ENCODE measurements at places on chromosomes 2 and 18.

DNA sequence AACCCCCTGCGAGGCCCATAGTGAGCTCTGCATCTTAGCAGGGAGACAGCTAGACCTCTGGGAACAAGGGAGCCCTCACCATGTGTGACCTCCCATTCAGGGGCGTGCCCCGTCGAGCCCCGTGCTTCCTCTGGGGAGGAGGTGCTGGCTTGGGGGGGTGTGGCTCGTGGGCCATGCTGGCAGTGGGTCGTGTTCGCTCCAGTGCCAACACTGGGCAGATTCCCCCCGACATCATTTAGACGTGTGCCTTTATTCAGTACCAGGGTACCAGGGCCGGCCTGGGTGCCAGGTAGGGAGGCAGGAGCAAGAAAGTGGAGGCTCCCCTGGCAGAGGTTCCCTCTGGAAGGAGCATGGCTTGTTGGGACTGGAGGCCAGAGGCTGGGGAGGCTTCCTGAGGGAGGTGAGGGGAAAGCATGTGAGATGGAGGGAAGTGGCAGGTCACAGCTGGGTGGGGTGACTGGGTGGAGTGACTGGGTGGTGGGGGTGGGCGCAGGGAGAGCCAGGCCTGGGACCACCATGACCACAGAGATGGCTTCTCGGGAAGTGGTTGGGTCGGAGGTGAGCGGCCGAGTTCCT is 15.2 kb downstream of the GPC1 start:
- DNase-seq: no peak

GRCh38 chr2:226791056-226791486 is 8.5 kb downstream of the IRS1 start:
- no peak for DNase-seq

DNA sequence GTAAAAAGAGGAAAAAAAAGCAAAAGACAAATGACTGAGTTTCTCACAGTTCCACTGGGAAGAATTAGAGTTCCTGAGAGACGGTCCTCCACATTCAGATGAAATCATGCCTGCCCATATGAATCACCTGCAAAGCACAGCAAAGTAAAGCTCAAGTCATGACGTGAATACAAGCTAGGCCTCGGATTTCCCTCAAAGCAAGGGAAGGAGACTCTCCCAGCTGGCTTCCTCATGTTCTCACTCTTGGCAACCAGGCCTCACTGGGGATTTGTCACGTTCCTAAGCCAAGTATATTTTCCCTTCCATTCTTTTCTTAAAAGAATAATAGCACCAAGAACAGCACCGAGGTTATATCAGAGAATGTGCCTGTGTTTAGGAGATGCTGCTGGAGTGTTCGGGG is 47.0 kb downstream of the CYP27C1 start:
- DNase-seq: no peak

- DNase-seq: no peak
These were observed 1272.5 kb upstream of the CDH2 start for GRCh38 chr18:29449424-29449823.

DNA sequence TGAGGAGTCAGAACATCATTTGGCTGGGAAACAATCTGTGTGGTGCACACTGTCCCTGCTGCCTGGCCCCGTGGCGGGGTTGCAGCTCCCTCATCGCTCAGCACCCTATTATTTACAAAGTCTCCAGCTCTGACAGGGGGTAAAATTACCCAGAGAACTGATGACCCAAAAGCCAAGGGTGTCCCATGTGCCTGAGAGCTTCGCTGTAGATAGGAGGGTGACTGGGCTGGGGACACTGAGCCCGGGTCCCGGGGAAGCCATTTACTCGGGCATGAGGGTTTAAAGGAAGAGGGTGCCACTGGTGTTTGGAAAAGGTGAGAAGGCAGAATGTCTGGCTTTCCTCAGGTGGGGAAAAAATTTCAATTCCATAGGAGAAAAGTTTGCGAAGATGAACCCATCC is 48.2 kb upstream of the EML6 start:
- no peak for DNase-seq

DNA sequence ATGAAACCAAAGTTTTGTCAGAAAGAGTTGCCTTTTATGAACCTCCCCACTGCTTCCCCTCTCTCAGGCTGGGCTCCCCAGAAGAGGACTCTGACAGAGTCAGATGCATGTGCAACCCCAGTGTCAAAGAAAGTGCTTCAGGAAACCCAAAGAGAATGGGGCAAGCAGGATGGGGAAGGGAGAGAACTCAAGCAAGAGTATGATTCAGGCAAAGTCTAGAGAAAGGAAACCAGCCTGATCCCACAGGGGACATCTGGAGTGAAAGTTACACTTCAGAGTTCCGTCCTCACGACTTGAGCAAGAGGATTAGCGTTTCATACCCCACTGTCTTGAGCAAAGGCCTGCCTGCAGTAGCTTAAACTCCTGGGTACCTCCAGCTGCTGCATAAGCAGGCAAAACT is 51.8 kb upstream of the EPC2 start:
- DNase-seq: no peak

GRCh38 chr2:12203528-12203927 is 457.1 kb downstream of the LPIN1 start:
- no peak for DNase-seq

DNA sequence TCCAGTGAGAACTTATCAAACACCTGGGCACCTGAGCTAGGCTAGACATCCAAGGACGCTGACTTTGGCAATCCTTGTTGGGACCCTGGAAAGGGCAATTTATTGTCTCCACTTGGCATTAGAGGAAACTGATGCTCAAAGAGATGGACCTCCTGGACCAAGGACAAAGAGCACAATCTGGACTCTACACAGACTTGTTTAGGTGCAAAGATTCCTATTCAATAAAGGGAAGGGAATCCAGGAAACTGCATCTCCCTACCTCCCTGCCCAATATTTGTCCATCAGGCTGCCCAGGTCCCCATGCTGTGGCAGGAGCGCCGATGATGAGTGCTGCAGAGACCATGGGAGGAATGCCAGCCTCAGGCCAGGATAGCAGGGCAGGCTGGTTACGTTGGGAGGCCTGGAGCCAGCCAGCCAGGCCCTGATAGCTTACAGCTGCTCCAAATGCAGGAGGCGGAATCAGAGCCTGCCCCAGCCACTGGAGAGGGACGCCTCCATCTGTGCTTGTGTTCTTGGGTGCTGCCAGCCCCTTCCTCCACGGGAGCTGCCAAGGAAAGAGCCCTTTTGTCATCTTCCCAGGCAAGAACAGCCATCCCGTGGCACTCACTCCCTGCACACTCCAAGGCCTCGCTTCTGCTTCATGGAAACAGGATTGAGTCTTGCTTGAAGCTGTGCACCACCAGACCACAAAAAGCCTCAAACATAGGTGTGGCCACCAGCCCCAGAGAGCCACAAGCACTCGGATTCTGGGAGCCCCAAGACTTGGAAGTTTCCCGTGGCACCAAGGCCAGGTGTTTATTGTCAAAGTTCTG is 60.0 kb downstream of the HS1BP3 start:
- DNase-seq: no peak

- no peak for DNase-seq
These were observed 2.1 kb downstream of the IL1B start for GRCh38 chr2:112834396-112835037.

- DNase-seq: no peak
These were observed 109.6 kb upstream of the ALKAL2 start for GRCh38 chr2:397521-397920.

- DNase-seq: no peak
These were observed 36.2 kb downstream of the MTCL1 start for GRCh38 chr18:8741532-8741931.

DNA sequence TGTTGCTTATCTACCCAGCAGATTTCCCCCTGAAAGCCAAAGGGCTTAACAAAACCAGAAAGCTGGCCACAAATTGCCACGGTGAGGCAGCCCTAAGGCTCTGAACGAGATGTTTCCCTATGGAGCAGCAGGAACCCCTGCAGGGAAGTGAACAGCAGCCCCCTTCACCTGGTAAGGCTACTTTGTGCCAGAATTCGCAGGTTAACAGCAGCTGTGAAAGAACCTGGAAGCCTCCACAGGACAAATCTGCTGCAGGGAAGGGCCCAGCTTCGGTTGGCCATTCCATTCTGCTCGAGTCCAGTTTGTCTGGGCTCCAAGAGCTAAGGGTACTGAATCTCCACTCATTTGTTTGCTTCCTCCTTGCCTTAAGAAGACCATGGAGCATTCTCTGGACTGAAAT is 175.3 kb downstream of the PDE11A start:
- DNase-seq: no peak

DNA sequence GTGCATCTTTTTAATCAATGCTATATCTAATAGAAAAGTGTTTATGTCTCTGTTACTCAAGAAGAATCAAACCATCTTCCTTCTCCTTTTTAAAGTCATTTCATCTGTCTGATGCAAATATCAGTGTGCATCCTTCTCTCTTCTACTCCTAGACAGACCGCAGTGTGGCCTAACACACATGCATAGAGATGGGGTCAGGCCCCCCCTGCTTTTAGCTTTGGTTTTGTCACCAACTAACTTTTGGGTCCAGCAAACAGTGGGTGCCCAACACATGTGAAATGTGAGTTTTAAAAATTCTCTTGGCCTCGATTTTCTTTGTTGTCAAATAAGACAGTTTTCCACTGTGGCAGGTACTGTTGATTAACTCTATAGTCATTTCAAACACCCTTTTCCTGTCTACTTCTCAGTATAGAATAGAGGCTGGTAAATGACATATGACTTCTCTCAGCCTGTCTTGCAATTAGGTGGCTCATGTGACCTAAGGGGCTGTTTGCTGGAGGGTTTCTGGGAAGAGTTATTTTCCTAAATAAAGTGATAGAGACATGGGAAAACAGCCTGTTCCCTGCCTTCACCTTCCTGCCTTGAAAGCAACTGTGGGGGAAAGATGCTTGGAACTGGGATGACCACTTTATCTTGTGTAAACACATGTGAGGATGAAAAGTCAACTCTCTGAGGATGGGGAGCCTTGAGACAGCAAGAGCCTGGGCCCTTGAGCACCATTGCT is 65.7 kb upstream of the DARS1 start:
- no peak for DNase-seq

- no peak for DNase-seq
These were observed at the start of gene TMEM178A for GRCh38 chr2:39665811-39666490. TSS of gene TMEM178A (plus strand) at chr2:39665917. CDS start at chr2:39665975, 58 bp downstream.

GRCh38 chr2:239870276-239870675 is 154.9 kb downstream of the NDUFA10 start:
- DNase-seq: no peak

DNA sequence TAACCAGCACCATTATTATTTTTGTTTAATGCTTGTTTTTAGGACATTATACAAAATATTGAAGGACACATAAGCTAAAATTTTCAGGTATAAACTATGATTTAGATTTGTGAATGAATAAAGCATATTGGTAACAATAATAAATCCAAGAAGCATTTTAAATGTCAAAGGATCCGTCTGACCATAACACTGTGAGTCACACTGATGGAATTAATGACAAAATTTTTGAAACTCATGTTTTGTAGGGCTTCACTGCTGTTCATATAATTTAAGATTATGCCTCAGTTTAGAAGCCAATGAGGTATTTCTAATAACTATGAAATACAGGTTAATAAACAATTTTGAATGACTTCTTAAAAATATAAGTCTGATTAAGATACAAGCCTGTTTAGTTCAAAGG is 124.6 kb downstream of the TMEFF2 start:
- DNase-seq: no peak

GRCh38 chr2:230842473-230842872 is 22.3 kb upstream of the ITM2C start:
- no peak for DNase-seq

- no peak for DNase-seq
These were observed 55.3 kb downstream of the HS1BP3 start for GRCh38 chr2:20595439-20596192.

DNA sequence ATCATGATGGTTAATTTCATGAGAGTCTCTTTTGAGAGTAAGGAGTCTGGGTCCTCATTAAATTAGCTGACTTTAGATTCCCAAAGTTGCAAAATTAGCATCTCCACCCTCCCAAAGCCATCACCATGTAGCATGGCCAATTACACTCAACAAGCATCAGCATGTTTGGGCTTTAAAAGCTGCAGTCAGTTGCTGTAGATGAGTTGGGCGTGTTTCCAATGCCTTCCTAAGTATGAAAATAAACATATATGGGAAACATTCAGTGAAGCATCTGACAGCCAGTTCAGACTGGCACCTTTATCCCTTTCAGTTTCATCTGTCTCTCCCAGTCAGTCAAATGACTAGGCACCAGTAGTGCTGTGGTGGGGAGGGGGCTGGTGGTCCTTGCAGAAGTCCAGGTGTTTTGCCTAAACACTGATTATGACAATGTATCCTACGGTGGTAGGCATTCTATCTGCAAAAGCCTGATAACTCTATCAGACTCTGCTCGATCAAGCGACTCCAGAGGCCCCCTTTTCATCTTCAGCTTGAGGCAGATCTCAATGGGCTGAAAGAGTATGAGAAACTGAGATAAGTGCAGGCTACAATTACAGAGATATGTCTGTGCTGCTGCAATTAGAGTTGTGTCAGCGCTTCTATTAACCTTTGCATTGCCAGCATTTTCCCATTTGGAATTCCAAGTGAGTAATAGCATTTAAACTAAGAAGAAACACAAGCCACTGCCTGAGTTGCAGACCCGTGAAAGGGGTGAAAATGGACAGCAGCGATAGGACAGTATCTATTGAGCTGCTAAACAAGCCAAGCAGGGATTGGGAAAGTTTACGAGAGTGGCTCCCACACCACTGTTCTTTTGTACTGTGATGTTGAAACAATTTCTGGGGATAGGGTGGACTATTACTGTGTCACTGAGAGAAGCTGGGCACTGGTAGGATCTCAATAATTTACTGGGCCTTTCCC is 67.3 kb upstream of the SPOPL start:
- no peak for DNase-seq

DNA sequence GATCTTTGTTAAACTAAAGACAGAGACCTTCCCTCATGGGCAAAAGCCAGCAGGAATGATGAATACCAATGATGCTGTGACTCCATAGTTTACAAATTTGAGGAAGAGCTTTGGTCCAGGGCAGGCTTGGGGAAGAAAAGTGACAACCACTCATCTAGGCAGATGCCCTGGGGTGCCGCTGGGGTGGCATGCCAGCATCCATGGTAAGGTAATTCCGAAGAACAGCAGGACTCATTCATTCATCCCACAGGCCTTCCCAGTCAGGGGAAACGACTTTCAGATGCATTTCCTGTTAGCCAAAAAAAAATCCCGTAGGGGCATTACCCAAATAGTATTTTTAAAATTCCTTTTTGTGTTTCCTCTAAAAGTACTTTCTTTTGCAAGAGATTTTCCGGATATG is 180.7 kb upstream of the SERPINE2 start:
- DNase-seq: no peak

- DNase-seq: no peak
These were observed 34.1 kb upstream of the GNAL start for GRCh38 chr18:11654736-11655605.

GRCh38 chr2:205864491-205864890 is 182.2 kb downstream of the NRP2 start:
- no peak for DNase-seq

DNA sequence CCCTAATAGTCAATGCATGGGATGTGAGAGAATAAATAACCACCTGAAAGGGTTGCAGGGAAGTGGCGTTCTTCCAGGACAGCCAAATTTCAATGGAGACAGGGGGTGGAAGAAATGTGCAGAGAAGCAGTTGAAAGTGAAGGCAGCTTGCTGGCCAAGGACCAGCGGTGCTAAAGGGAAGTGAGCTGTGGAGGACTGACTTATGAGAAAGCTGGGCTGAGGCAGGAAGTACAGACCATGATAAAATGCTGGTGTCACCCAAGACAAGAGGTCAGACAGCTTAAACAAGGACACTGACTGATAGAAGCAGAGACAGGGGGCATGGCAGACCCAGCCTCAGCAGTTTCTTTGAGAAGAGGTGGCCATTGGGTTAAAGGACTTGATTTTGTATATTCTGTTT is 106.7 kb downstream of the DTNB start:
- DNase-seq: no peak

Measured in NCI-H187 treated with DMSO at 0.1 percent for 48 hours (cell line).